ENCODE measurements at places on chromosomes 7 and 10. TPM values are rescaled to one million over a fixed set of nuclear protein-coding genes. Genes with fewer than 3 reads are reported as not detected.

Gene ZNF107
- 2.2 TPM for total RNA-seq

Gene CTAGE4
- not detected for total RNA-seq

Gene SYNPO2L
- total RNA-seq: not detected

Gene SYT15B
- total RNA-seq: 0.21 TPM

Measured in tracheal epithelial cell (primary cell).